Stimulated activated CD4-positive, alpha-beta T cell treated with anti-CD3 and anti-CD28 coated beads, Interleukin-15, amount 100 ng/mL, for 1 hour (primary cell): ENCODE measurements at places on chromosomes 6 and 20.

DNA sequence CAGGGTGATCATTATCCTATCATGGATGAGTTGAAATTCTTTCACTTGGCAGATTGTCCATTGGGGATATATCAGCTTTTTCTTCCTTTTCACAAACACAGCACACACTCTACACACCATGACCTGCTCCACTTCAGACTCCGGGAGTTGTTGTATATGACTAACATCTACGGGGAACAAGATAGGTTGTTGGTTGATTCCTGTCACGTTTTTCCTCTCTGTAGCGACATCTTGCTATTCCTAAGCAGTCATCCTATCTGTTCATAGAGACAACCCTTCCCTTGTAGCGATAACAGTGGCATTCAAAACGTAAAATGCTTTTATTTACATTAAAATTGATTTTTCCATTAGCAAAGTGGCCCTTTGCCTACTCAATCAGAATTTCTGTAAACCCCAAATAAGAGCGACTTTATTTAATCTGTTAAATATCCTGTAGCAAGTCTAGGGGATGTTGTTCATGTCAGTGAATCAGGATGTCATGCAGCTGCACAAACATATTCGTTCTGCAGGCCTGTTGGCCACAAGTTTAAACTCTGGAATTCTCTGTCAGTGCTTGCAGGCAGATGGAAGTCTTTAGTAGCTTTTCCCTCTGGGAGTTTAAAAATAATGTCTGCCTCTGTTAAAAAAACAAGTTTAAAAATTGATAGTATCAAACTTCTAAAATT, 23.1 kb downstream of the PHACTR2 start:
- no peak for DNase-seq

GRCh38 chr20:62603021-62603906, 39.0 kb upstream of the SLCO4A1 start:
- DNase-seq: no peak

GRCh38 chr20:12528104-12528503, 480.7 kb upstream of the SPTLC3 start:
- DNase-seq: no peak

GRCh38 chr6:22833191-22833590, 263.8 kb downstream of the HDGFL1 start:
- no peak for DNase-seq

DNA sequence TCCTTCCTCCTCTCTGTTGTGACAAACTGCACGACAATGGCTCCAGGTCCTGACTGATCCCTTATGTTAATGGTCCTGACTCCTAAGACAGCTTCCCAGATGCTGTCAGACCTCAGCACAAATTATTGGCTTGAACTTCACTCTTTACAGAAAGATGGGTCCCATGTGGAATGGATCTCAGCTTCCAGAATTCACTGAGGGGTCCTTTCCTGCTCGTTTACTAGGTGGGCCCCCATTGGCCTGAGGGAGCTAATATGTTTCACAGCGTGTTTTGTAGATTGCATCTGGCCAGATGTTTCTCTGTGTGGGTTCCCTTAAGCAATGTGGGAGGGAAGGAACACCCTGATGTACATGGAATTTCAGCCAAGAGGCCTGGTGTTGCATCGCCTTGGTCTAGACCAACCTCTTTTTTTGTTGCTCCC, 826.6 kb downstream of the MAFB start:
- no peak for DNase-seq

DNA sequence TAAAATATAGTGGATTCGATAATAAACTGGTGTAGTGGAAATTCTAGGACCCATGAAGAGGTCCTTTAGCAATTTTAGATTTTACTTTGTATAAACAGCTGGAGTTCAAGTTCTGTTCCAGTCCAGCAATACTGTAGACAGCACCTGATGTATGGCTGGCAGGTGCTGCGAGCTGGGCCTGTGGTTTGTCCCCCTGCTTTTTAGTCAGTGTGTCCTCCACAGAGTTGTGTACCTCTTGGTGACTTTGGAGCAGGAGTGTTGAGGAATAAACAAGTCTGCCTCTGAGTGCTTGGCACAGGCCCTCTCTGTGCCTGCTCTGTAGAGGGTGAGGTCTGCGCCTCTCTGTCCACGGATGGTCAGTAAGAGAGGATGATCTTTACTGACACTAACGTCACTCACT, 13.8 kb downstream of the STX16 start:
- no peak for DNase-seq

DNA sequence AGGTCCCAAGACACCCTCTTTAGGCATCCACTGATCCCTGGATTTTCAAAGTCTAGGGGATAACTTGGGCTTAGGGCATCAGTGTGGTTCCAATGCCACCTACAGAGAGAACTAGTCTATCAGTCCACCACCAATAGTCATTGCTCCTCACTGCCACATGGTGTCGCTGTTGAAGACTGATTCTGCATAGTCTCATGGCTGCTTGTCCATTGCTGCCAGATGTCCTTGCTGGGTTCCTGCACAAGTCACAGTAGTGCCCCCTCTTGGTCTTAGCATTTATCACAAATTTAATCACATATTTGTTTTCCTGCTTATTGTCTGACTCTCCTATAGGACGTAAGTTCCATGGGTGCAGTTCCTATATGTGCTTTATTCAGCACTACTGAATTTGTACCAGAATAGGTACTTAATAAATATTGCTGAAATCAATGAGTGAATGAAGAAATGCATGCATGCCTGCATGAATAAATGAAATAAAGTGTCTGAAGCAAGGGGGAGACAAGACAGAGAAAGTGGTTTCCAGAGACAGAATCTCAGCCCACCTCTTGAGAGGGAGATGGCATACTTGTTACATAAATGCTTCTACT, 45.9 kb upstream of the RALY start:
- no peak for DNase-seq

DNA sequence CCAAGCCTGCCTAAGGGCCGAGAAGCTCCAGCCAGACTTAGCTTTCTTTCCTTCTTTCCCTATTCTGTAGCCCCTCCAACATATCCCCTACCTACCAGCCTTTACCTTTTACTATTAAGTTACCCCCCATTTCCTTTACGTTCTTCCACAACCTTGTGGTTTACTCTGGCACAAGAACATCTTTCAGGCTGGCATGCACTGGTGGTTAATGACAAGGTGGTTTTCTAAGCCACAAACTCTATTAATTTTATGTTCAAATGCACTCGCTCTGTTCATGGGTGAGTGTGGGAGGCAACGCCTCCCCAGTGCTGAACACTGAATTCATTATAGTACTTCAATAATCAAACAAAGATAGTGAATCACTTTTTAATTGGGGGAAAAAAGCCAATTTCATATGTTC, 64.4 kb downstream of the TRERF1 start:
- no peak for DNase-seq

GRCh38 chr20:61354501-61354900, 102.4 kb downstream of the CDH4 start:
- DNase-seq: no peak

GRCh38 chr6:84228198-84228543, 728 bp upstream of the CEP162 start:
- DNase-seq: no peak

DNA sequence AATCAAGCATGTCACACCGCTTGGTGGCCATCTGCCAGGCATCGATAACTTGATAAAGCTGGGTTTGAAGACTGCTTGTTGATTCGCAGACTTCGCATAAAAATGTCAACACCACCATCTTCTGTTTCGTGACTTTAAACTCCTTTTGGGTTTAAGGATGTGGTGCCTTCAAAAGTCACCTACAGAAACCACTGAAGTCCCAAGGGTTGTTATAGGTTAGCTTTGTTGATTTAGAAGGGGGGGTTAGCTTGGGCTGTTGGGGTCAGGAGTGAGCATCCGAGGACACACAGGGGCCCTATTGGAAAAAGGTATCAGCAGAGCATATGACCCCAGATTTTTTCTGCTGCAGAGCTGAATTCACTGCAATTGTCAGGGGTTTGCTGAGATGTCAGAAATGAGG, 76.7 kb upstream of the SSTR4 start:
- no peak for DNase-seq

- DNase-seq: no peak
These were observed 46.1 kb downstream of the GMPR start for GRCh38 chr6:16284472-16284871.

- no peak for DNase-seq
These were observed 50.5 kb downstream of the KCTD20 start for GRCh38 chr6:36493319-36493718.

- no peak for DNase-seq
These were observed 157.1 kb downstream of the BCKDHB start for GRCh38 chr6:80263585-80263984.

DNA sequence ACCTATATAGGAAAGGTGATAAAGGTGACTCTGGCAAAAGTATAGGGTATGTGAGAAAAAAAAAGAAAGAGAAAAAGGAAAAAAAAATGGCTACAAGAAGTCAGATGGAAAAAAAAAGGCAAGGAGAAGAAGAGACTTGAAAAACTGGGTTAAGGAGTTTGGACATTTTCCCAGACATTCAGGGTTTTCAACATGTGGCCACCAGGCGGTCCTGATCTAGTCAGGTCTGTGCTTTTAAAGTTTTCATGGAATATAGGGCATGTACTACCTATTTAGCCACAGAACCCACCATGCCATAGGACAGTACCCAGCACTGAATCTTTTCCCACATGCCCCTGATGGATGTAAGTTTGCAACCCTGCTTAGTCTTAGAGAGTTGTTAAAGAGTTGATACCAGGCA, 433.7 kb downstream of the MAFB start:
- no peak for DNase-seq

DNA sequence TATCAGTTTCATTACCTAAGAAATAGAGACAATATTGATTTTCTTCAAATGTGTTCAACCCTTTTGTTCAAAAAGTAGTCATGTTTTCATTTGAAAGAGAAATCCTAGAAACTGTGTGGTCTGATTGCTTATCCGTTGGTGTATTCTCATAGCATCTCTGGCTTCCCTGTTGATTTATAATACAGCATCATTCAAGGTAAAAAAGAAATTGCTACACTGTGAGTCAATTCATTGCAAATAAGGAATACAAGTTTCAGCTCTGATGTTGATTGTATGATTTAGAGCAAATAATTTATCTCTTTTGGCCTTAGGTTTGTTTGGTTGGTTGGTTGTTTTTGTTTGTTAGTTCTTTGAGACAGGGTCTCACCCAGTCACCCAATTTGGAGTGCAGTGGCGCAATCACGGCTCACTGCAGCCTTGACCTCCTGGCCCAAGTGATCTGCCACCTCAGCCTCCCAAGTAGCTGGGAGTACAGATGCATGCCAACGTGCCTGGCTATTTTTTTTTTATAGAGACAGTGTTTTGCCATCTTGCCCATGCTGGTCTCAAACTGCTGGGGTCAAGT, 185.5 kb upstream of the TNFAIP3 start:
- DNase-seq: no peak

DNA sequence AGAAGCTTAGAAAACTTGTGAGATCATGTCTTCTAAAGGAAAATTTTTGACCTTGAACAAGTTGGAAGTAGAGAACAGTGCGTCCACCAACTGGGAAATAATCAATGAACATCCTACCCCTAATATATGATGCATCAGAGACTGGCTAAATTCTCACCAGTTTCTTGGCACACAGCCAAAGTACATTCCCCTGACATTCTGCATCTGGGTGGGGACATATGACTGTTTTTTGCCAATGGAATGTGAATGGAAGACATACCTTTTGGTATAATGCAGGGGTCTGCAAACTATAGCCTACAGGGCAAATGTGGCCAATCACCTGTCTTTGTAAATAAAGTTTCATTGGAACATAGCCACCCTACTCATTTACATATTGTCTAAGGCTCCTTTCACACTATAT, 84.7 kb downstream of the HAO1 start:
- no peak for DNase-seq

DNA sequence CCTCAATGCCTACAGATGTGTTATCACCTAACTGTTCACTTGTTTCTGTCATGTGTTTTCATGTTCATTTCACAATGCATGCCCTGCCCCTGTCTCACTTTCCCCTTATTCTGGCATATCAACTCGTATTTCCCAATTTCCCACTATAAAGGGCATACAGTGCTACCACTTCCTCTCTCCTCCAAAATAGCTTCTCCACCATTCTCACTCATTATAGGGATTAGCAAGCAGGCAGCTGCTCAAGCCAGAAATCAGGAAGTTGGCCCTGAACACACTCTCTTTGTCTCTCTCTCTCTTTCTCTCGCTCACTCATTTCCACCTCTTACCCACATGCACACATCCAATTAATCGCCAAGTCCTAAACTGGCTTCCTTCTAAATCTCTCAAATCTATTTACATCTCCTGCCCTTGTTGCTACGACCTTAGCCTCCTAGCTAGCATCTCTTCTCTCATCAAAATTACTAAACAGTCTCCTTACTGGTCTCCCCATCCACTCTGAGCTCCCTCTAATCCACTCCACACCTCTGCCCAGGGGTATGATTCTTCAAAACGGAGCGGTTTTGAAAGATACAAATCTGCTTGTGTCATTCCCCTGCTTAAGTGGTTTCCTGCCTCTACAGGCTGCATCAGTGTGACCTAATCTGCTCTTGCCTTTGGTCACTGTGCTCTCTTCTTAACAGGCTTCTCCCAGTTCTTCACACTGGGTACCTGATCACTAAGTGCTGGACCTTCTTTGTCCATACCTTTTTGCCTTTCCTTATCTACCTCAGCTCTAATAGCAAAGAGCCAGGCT, 196.2 kb downstream of the BTBD9 start:
- DNase-seq: no peak

DNA sequence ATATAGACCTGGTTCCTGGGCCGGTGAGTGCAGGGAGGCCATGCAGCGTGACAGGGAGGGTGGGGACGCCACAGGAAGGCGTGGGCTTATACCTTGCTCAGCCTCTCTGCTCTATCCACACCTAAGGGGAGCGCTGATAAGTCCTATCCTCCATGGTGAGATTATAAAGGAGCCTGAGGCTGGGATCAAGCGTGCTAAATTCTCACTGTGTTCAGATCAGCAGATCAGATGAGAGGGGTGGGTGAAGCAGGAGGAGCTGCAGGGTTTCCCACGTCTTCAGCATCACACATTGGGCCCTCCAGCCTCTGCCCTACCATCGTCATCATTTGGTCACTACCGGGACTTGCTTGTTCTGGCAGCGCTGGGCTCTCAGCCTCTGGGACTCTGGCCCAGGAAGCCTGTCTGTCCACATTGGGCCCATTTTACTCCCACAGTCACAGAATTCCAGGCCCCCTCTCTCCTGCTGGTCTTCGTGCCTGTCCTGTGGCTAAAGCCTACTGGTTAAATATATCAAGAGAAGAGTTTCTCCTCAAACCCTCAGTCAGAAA, 29.1 kb upstream of the PDE10A start:
- no peak for DNase-seq

- no peak for DNase-seq
These were observed 59.9 kb upstream of the PMEPA1 start for GRCh38 chr20:57769756-57770155.

GRCh38 chr6:163716690-163717089, 302.2 kb downstream of the QKI start:
- DNase-seq: no peak

DNA sequence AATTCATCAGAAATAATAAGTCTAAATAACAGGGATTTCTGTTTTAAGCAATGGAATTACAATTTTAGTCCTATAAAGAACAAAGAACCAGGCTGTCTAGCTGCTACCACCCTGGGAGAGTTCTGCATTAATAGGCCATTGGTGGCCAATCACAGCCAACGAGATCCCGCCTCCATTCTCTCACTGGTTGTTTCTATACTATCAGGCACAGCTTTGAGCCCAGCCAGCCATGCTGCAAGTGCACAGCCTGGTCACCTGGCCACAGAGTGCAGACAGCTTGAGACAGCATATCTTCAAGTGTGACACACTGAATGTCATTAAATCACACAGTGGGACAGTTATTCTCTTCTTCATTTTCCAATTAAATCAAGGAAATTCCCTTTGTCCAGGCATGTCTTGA, 16.1 kb upstream of the RAB22A start:
- no peak for DNase-seq
